Stimulated activated CD4-positive, alpha-beta T cell treated with anti-CD3 and anti-CD28 coated beads, Interleukin-15, amount 100 ng/mL, for 1 hour (primary cell): ENCODE measurements at places on chromosomes 6 and 20.

GRCh38 chr6:170082531-170083187, 208.2 kb downstream of the DLL1 start:
- DNase-seq, result no peak

- no peak for DNase-seq
Observed at GRCh38 chr20:62133051-62133845, 9.9 kb downstream of the PSMA7 start.

DNA sequence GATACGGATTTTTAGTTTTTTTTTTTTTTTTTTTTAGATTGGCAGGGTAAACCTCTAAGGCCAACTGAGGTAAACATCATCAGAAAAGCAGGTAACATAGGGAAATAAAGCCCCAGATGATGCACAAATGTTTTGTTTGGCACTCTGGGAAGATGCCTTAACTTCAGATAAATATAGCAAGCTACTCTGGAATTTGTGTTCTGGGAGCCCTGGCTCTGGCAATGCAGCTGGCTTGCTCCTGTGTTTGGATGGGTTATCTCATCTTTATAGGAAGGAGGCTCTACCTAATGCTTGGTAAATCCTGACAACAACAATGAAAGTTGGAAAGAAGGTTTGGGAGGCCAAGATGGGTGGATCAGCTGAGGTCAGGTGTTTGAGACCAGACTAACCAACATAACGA, 77.4 kb downstream of the GFOD1 start:
- no peak for DNase-seq

DNA sequence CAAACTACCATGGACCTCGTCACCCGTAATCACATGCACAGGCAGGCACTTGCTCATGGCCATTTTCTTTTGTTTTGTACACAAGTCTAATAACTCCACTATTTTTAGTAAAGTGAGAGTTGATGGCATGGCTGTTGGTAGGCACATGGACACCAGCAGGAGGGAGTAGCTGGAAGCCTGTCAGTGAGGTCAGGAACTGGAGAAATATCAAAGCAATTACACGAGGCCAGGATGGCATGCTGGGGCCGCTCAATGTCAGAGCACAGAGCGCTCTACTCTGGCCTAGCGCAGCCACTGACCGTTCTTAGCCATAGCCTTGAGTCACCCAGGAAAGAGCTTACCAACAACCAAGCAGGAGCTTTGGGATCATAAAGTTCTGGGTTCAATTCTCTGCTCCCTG, 36.1 kb upstream of the GTSF1L start:
- DNase-seq, result no peak

DNA sequence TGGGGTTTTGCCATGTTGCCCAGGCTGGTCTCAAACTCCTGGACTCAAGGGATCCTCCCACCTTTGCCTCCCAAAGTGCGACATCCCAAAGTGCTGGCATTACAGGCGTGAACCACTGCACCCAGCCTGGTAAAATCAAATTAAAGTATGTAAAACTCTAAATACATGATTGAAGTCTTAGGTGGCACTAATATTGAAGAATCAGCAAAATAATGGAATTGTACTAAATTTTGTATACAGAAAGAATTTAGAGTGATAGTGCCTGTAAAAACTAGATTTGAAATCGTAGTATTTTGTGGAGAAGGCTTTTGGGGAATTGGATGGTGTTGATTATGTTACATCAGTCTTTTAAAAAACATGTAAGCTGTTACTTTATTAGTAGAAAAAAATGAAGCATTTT, 10.0 kb upstream of the PRDM1 start:
- DNase-seq, result no peak

DNA sequence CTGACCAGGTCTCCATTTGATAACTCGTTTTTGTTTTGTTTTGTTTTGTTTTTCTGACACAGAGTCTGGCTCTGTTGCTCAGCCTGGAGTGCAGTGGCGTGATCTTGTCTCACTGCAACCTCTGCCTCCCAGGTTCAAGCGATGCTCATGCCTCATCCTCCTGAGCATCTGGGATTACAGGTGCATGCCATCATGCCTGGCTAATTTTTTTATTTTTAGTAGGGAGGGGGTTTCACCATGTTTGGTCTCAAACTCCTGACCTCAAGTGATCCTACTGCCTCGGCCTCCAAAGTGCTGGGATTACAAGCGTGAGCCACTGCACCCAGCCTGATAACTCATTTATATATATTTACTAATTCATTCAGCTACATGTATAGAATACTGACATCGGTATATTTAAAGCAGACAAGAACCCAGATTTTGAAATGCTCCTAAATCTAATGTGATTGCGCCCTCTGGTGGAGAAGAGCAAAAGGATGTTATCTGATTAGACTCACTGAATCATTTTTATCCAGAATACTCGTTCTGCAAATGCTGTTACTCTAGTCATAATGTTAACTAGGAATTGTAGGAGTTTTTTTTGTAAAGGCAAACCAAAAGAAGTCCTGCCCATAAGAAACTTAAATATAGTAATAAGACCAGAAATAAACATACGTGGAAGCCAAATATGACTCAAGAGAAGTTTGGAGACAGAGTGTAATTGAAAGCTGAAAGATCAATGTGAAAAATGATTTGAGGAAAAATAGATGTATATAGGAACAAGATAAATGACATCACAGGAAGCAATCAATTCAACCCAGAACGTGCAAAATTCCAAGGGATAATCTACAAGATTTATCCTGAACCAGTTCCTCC, 5.3 kb upstream of the COL12A1 start:
- no peak for DNase-seq

DNA sequence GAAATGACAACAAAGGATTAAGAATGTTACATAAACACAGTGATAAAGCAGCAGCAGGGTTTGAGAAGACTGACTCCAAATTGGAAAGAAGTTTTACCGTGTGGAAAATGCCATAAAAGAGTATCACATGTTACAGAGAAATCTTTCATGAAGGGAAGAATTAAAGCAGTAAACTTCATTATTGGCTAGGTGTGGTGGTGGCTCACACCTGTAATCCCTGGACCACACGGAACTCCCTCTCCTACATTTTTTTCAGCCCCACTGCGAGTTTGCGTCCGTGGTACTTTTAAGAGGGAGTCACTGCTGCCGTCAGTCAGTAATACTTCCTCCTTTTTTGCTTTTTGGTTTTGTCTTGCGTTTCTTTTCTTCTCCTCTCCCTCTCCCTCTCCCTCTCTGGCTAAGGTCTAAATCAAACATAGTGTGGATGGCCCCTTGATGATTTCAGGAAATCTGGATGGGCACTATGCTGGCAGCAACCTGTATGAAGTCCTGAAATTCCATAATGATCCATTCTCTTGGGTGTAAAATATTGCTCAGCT, 112.3 kb downstream of the MAN1A1 start:
- no peak for DNase-seq

GRCh38 chr20:62797671-62798532, 1.6 kb downstream of the MRGBP start:
- no peak for DNase-seq

DNA sequence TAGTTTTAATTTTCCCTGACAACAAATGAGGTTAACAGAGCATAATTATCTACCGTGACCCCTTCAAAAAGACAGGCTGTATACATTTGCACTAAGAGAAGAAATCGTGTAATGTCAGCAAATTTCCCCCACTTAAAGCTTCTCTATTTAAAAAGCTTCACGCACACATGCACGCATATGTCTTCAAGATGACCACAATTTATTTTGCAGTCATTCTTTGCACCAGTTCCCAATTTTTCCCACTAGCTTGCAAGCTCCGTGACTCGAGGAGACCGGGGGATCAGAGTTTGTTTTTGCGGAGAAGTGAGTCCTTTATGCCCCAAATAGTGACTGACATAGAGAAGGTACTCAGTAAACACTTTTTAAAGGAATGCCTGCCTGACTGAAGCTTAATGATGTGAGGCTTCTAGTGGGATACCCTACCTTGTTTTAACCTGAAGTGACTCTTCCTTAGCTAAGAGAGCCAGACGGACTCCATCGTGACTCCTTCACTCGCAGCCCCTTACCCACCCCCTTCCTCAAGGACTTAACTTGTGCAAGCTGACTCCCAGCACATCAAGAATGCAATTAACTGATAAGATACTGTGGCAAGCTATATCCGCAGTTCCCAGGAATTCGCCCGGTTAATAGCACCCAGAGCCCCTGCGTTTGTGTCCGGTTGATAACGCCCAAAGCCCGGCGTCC, 9.3 kb upstream of the NQO2 start:
- DNase-seq, result no peak
